ENCODE measurements at places on chromosomes 3 and 15.

GRCh38 chr15:101444015-101444414, 45.5 kb downstream of the PCSK6 start:
- no peak for DNase-seq

DNA sequence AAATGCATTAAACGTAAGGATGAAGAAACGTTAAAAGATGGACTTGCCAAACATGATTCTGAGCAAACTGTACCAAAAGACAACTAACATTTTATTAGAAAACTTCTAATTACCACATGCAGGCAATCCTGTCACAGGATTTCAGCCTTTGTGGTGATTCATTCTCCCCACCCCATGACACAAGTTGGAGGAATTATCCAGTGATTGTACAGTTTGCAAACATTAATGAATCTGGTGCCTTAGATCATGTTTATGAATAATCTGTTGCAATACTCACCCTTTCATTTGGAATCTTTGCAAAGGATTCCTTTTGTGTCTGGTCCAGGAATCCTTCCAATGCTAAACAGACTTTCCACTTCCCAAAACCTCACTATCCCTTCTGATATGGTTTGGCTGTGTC, 23.3 kb upstream of the ERC2 start:
- DNase-seq = no peak

- DNase-seq = no peak
These were observed 31.2 kb downstream of the SEC61A1 start for GRCh38 chr3:128083396-128083795.

- DNase-seq = no peak
These were observed 23.1 kb downstream of the SRGAP3 start for GRCh38 chr3:9226326-9226725.

DNA sequence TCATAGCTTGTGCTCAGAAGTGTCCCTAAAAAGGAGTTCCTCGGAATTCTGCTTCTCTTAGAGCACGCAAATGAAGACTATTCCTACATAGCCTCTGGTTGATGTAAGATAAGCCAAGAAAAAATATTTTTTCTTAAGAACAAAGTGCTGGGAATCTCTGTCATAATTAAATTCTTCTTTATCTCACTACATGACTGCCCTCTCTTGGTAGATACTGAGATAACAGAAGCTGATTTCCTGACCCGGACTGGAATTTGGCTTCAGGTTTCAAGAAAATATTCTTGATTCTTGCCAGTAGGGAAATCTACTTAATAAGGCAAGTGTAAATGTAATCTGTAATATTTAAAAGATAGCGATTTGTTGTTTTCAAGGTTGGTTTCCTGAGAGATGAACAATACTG, 31.3 kb upstream of the SETMAR start:
- no peak for DNase-seq

DNA sequence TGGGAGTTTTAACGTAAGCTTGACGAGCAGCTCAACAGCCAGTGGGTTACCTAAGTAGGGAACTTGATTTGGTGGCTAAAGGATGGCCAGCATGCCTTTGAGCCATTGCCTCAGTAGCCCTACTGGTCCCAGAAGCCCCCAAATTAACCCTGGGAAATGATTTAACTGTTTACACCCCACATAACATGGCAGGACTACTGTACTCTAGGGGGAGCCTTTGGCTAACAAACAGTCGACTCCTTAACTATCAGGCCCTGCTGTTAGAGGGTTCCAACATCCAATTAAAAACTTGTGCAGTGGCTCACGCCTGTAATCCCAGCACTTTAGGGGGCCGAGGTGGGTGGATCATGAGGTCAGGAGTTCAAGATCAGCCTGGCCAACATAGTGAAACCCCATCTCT, 9.4 kb upstream of the SMCO1 start:
- DNase-seq = no peak

DNA sequence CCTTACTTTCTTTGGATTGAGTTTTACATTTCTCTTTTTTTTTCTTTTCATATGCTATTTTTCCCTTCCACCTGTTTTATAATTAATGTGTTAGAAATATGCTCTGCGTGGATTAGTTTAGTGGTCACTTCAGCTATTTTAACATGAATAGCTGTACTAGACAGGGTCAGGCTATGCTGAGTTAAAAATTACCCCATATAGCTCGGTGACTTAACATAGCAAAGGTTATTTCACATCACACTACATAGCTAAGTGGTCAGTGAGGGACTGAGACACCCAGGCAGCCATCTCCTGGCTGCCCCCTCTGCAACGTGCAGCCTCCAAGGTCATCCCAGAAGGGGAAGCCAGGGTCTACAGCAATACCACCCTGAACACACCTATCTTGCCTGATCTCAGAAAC, 46.9 kb upstream of the KIF23 start:
- no peak for DNase-seq

GRCh38 chr3:173911446-173911845, 513.9 kb downstream of the NLGN1 start:
- peak; percentile 26 for DNase-seq

GRCh38 chr15:25175789-25176615, 221.2 kb downstream of the SNRPN start:
- DNase-seq = no peak

GRCh38 chr15:83118291-83118827, 10.9 kb downstream of the TM6SF1 start:
- DNase-seq = no peak

GRCh38 chr3:183551930-183552329, 3.6 kb downstream of the KLHL6 start:
- DNase-seq = no peak

DNA sequence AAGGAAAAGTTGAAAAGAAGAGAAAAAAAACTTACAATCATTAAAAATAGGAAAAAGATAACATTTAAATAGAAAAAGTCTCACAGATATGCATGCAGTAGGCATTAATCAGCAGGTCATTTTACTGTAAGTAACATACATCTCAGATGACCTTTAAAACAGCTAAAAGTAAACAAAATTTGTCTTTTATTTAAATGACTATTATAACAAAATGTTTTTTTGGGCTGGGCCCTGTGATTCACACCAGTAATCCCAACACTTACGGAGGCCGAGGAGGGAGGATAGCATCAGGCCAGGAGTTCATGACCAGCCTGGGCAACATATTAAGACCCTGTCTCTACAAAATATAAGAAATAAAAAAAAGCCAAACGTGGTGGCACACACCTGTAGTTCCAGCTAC, 14.7 kb downstream of the IQGAP1 start:
- no peak for DNase-seq

DNA sequence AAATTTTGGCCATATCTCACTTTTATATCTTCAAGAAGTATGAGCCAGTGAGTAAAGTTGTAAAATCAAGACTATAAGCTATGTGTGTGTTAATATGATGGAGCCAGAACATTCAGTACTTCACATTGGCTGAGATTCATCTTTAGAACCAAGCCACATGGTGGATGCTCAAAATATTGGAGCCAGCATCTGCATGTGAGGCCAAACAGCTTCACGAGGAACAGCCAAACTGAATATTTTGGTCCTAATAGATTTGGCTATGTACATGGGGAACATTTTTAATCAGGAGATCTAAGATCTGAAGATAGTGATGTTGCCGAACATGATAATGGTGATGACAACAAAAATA, 1089.8 kb downstream of the TUSC7 start:
- DNase-seq = no peak

GRCh38 chr3:79250746-79251145, 517.1 kb downstream of the ROBO1 start:
- no peak for DNase-seq

GRCh38 chr3:148601766-148602685, 95.7 kb upstream of the AGTR1 start:
- no peak for DNase-seq

DNA sequence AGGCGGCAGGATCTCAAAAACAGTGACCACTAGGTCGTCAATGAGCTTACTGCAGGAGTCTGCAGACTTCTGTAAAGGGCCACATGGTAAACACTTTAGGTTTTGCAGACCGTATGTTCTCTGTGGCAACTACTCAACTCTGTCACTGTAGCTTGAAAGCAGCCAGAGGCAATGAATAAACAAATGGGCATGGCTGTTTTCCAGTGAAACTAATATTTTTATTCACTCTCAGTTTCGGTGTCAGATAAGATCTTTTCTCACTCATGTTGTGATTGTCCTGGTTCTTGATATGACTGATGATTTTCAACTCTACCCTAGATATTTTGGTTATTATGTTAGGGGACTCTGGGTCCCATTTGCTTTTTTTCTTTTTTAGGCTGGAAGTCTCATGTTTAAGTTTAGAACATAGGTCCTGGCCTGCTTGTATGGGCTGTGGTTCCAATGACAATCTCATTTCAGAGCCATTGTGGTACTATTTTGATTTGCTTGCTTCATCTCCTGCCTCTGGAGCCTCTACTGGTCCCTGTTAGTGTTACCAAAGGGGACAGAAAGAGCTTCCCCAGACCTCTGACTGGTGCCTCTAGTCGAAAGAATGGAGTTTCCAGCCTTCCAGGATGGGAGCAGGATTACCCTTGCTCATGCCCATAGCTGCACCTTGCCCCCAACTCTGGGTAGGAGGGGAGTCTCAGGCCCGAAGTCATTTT, 222.0 kb downstream of the STT3B start:
- no peak for DNase-seq

GRCh38 chr3:187804120-187804744, 59.0 kb upstream of the BCL6 start:
- DNase-seq = no peak

DNA sequence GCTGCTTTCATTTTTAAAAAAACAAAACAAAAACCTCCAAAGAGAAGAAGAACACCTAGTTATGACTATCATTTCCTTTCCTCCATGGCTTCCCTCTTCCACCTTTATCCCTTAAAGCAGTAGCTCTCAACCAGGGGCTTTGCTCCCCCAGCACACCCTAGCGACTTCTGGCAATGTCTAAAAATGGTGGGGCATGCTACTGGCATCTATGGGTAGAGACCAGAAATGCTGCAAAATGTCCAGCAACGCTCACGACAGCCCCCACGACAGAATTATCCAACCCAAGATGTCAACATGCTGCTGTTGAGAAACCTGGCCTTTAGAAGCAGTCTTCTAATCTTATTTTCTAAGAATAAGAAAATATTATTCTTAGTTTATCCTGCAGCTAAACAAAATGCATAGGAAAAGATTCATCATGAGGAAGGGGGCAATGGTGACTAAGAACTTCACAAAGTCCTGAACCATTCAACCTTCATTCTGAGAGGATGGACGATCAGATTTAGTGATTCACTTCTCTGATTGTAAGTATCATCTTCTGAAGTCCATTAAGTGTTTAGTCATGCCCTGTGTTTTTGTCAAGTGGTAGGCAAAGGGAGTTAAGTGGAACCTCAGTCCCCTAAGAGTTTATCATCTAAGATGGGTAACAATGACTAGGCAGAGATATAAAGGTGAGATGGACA, 81.7 kb downstream of the CCNL1 start:
- no peak for DNase-seq

GRCh38 chr3:19645093-19645492, 288.9 kb downstream of the EFHB start:
- no peak for DNase-seq

GRCh38 chr3:40719660-40720287, 195.0 kb downstream of the ZNF621 start:
- DNase-seq = no peak

GRCh38 chr15:82531496-82532382, 8.5 kb downstream of the RPS17 start:
- DNase-seq = no peak

GRCh38 chr3:120604382-120604781, 8.2 kb downstream of the NDUFB4 start:
- no peak for DNase-seq

- no peak for DNase-seq
These were observed 268.7 kb upstream of the ARRDC4 start for GRCh38 chr15:97691799-97692198.

DNA sequence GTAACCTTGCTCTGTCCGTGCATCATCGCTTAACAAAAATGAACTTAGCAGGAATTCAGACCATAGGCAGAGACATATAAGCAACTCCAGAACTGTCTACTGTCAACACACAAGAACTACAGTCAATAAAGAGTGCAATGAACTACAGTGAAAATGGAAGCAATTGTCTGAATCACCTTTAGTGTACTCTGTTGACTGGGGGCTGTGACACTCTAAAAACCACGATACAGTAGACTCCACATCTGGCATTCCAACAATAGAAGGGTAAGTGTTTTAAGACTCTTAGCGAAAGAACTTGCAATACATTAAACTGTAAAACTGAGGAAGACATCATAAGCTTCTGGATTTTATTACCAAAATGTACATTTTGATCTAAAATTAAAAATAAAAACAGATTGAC, 347.3 kb downstream of the ZBTB20 start:
- DNase-seq = no peak

DNA sequence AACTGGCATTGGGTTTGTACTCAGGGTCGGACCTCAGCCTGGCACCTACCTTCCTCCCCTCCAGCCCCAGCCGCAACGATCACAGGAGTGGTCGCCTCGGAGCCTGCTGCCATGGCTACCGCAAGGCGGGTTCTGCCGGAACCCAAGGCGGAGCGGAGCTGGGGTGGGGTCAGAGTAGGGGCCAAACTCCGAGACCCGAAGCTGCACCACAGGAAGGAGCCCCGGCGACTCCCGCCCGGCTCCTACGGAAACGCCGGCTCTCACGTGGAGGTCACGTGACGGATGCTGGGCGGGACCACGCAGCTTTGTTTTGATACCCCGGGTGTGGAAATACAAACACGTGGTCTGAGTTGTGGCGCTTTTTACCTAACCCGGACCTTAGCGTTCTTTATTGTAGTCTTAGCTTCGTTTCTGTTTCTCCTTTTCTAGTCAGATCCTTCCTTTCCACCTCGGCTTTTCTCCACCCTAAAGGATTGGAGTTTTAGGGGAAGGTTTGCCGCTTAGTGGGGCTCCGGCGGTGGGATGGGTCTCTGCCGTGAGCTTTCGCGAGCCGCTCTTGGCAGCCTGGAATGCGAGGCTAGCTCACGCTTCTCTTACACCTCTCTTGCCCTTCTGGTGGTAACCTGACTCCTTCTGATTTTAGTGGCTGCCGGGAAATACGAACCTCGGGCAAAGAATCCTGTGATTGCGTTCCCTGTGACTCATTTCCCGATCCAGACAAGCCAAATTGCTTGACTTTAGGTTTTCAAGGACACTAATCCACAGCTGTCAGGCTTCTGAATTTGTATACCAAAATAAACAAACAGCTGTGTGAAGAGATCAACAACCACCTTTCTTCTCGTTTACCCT, at the start of gene HSPBAP1:
Gene HSPBAP1, minus strand, starts transcription at position 264 of the 849 bp plus-strand sequence. Its CDS starts 151 bp downstream, at position 113.
- no peak for DNase-seq

DNA sequence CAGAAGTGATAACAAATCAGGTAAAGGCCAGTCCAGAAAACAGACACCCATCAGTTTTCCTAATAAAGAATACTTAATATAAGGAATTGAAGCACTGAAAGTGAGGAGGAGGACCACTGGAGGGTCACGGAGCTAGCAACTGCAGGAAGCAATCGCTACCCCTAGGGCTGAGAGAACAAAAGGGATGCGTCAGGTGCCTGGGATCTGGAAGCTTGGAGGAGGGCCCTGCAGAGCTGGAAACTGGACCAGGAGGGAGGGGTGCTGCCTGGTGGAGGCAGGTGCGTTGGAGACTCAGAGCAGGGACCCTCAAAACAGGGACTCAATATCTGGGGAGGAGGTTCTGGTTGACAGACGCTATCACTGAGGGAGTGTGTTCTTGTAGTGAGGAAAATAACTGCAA, 308.1 kb upstream of the RASGRP1 start:
- DNase-seq = no peak

All from NCI-H1417 treated with DMSO at 0.1 percent for 48 hours (cell line).